Stimulated activated CD8-positive, alpha-beta memory T cell treated with anti-CD3 and anti-CD28 coated beads, Interleukin-15, amount 100 ng/mL, for 48 hours (primary cell): ENCODE measurements at places on chromosomes 2 and 18.

DNA sequence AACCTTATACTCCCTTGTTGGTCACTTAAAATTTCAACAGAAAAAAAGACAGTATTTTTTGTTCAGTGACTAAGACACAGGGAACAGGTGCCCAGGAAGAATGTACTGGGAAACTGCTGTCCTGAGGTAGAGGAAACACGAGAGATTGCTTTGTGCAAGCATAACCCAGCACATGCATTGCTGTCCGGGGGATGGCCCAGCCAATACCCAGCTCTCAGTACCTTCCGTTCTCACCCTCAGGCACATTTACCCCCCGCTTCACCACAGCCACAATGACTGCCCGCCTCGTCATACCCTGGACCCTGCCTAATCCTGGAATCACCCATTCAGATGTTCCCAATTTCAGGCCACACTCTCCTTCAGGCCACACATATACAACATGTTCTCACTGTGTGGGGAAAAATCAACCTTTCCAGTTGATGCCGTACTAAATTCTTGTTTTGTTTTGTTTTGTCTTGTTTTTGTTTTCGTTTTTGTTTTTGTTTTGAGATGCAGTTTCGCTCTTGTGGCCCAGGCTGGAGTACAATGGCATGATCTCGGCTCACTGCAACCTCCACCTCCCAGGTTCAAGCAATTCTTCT, 140.7 kb downstream of the ESCO1 start:
- no peak for DNase-seq

- no peak for DNase-seq
Measured at GRCh38 chr18:63888470-63889190, 1.1 kb downstream of the SERPINB2 start.

DNA sequence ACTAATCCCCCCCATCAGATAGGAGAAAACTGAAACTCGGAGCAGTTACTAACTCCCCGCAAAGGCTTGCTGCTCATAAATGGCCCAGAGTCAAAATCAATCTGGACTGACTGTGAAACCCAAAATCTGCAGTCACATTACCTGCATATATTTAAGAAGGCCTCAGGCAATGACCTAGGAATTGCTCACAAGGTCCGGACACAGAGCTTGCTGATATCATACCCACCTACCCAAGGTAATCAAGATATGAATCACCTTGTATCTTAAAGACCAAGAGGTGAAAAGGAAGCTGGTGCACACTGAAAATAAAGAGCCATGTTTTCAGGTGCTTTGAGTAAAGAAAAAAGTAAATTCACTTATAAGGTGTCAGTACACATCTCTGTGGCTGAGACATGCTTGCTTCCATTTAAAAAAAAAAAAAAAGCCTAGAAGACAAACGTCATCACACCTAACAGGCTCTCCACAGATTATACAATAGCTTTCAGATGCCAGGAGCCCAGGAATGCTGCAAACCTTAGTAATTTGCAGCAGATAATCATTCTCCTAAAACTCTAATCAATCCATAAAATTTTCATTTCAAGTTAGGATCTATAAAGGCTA, 195.4 kb downstream of the ZEB2 start:
- no peak for DNase-seq

- no peak for DNase-seq
Measured at GRCh38 chr2:45714679-45715078, 63.2 kb downstream of the PRKCE start.

GRCh38 chr2:113114224-113114945, 13.0 kb upstream of the IL1RN start:
- DNase-seq, result no peak

DNA sequence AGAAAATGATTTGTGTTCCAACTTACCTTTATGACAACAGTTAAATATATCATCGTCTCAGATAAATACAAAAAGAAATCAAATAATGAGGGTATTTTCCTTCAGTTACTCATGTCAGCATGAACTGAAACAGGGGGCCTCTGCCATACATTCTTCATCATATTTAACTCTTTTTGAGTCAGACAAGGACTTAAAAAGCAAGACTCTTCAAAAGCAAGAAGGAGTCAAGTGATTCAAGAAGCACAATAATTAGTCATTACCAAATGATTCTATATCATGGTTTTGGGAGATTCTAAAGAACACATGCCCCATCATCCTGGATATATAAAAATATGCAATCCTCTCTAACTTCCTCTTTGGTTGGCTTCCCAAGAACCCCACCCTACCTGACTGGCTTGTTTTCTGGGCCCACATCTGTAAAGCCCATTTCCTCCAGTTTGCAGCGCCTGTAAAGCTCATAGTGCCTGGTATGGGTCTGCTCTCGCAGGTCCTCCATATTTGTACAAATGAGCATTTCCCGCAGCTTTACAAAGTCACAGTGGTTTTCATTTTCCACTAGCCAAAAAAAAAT, 49.7 kb downstream of the SEPTIN10 start:
- DNase-seq, result no peak

DNA sequence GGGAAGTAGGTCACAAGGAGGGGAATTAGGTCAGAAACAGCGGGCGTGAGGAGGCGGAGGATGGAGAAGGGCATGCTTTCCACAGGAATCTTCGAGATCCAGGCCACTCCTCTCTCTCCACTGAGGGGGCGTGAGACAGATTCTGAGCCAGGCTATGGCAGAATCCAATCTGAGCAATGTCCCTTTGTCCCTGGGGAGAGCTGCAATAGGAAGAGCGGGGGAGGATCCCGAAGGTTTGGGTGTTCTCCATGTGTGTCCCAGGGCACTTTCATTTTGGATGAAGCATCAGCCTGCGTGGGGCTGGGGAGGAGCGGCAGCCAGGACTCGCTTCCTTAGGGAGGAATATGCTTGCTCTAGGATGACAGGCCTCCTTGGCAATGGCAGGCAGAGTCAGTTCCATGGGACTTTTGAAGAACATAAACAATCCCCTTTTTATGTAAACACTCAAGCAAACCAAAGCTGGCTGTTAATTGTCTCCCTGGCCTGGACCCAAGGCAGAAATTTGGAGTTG, 84.0 kb downstream of the LIPG start:
- no peak for DNase-seq

DNA sequence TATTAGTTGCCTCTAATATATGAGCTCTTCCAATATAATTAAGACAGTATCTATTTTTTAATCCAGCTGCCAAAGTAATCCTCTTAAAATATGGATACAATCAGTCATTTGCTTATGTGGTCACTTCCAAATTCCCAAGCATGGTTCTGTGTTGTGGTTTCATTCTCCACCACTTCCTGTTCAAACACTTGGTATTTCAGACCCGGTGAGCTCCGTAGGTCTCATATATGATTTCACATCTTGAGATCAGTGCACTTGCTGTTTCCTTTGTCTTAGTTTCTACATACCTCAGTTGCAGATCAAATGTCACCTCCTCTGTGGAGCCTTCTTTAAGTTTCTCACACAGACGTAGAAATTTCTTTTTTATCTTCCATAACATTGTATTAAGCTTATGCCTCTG, 254.2 kb downstream of the KCNS3 start:
- DNase-seq, result no peak

DNA sequence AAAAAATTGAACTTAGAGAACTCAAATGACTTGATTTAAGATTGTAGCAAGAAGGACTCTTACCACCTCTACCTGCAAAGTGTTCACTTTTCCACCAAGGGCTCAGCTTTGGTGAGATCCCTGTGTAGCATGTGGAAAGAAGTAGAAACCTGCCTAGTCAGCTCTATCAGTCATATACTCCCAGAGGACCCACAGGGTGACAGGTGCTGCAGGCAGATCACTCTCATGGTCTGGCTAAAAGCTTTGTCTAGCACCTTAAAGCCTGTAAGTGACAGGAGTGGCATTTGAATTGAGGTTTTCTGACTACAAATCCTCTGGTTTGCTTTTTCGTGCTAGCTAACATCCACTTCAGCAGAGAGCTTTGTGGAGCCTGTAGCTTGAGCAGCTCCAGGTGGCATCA, 18.7 kb upstream of the NEMP2 start:
- DNase-seq, result no peak

- no peak for DNase-seq
Measured at GRCh38 chr2:185745864-185746859, 7.6 kb downstream of the FSIP2 start.

DNA sequence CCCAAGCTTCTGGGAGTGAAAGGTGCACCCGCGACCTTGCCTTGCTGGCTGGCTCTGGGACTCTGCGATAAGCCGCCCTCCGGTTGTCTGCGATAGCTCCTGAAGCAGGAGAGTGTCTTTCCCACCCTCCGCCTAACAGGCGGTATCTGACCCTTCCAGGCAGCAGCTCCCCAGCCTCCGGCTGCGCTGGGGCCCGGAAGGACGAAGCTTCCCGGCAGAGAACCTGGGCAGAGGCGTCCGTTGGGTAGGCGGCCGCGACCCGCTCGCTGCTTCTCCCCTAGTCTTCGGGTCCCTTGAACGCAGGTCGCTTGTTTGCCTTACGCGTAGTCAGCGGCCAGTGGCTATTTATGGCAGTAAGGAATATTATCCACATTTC, 446 bp upstream of the RHBDD1 start:
- no peak for DNase-seq

DNA sequence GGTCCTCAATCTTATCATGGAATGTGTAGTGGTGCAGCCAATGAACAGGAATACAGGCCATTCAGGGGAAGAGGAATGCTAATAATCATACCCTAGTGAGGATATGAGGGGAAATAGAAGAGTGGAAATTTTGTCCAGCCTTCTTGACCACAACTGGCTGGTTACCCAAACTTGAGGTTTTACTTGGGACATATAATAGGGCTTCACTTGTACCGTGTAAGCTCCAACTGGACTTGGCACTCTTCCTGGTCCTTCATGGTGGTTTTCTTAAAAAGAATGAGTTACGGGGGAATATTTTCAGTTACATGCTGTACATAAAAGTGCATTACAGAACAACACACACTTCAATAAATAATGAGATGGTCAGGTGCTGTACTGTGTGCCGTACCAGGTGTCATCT, 234.9 kb upstream of the RASGRP3 start:
- no peak for DNase-seq

GRCh38 chr2:88139203-88139702, 11.4 kb upstream of the FABP1 start:
- DNase-seq, result no peak

DNA sequence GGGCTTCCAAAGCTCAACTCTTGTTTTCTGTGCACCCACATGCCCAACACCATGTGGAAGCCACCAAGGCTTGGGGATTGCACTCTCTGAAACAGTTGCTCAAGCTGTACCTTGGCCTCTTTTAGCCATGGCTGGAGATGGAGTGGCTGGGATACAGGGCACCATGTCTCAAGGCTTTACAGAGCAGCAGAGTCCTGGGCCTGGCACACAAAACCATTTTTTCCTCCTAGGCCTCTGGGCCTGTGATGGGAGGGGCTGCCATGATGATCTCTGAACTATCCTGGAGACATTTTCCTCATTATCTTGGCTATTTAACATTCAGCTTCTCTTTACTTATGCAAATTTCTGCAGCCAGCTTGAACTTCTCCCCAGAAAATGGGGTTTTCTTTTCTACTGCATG, 179.7 kb upstream of the LRP1B start:
- no peak for DNase-seq

DNA sequence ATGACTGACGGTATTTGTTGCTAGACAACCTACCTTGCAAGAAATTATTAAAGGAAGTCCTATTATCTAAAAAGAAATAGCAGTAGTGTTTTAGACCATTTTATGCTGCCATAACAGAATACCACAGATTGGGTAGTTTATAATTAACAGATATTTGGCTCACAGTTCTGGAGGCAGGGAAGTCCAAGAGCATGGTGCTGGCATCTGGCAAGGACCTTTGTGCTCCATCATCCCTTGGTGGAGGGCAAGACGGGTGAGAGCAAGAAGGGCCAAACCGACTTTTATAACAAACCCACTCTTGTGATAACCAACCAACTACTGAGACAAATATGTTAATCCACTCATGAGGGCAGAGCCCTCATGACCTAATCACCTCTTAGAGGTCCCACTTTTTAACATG, 91.2 kb downstream of the DYNC1I2 start:
- DNase-seq, result no peak

DNA sequence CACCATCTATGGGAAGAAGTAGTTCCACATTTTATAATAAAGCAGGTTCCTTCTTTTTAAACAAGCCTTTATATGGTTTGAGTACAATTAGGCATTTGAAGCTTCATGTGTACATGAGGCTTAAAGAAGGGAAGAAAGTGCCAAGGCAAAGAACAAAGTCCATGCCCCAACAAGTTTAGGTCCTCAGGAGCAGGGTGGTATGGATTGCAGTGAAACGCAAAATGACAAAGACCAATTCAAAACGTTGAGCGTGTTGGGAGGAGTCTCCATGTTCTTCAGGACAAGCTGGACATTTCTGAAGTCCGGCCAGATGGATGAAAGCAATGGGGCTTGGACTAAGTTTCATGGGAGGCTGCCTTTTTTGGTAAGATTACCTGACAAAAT, 78.8 kb upstream of the FZD5 start:
- DNase-seq, result no peak

DNA sequence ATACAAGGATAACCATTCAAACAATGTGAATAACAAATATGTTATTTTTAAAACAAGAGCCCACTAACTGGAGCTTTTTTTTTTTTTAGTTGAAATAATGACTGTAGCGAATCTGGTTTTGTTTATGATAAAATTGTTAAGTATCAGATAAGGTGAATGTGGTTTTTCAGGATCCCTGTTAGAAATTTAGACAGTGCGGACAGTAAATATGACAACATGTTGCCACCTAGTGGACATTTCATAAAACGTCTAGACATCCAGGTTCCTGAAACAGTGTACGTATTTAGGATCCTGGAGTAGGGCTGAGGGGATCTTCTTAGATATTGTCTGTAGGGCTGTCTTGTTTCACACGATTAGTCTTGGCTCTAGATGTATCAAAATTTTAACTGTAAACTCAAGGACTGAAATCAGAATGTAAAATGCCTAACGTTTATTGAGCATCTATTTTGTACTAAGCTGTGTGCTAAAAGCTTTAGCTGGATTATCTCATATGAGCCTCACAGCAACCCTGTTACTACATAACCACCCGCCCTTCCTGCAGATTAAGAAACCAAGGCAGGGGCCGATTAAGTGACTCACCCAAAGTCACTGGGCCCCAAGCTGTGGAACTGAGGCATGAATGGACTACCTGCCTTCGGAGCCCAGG, 23.9 kb upstream of the CCDC68 start:
- DNase-seq, result no peak

DNA sequence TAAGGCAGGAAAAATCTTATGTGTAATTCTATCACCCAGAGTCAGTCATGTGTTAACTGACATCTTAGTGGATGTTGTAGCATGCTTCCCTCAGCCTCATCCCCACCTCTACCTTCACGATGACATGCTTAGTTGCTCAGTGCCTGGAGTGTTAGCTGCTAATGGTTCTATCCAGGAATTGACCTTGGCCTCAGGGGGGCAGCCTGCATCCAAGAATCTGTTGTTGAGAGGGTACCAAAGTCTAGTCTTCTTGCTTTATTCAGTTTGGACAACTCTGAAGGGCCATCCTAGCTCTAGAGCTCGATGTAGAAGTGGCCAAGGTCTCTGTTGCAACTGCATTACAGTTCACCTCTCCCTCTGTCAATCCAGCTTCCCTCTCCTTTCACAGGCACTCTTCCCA, 61.2 kb downstream of the ACYP2 start:
- DNase-seq, result no peak

DNA sequence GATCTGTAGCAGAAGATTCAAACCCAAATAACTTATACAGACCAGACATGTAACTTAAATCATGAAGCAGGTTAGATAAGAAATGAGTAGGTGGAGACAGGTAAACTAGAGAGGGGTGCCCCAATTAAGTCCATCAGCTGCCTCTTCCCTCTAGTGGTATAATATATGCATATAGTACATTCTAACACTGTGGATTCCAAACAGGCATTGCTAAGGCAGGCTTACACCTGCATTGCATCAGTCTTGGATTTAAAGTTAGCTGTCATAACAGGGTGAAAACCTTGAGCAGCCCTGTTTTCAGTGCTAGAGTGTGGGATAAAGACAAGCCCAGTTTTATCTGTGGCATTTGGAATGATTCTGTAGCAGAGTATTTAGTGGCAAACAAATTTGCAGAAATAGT, 63.4 kb downstream of the NYAP2 start:
- DNase-seq, result no peak
